CD4-positive, alpha-beta T cell treated with Interleukin-12 subunit alpha and Interleukin-12 subunit beta, for 1 hour (primary cell): ENCODE measurements at places on chromosomes 2 and 18.

GRCh38 chr18:65754121-65754520, 3.3 kb downstream of the CDH7 start:
- DNase-seq, result no peak

GRCh38 chr2:102033031-102033749, 41.4 kb downstream of the IL1R2 start:
- no peak for DNase-seq

DNA sequence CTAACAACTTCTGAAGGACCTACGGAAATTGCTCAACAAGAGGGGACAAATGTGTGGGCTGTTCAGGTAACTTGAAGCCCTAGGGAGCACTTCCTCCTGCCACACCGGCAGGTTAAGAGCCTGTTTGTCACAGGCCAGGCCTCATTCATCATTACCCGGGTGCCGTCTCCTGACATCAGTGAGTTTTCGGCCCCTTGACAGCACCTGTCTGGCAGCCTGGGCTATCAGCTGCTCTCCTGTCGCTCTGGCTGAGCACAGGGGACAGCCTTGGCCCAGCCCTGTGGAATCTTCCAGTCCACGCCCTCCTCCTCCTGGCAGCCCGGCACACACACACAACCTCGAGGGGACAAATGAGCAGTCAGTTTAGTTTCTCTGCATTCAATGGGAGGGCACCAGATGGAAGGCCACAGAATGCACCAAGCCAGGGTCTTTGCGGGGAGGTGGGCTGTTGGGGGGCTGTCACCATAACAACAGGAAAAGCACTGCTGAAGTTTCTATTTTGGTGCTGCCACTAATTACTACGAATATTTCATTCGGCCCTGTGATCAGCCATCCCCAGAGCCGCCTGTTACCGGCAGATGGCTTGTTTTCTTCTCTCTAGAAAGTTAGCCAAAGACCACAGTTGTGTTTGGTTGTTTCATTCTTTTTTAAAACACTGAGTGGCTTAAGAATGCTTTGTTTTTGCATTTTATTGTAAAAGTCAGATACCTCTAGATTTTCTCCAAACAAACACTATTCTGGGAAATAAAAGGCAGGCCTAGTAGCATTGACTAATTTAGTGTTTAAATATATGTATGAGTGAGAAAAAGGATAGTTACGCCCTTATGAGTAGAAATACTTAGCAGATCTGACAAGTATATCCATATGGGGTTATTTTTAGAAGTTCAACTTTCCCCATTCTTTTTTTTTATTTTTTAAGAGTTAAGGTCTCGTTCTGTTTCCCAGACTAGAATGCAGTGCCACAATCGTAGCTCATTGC, 189.9 kb upstream of the NDUFV2 start:
- no peak for DNase-seq

- DNase-seq, result no peak
Measured at GRCh38 chr2:168912466-168912865, 11.4 kb downstream of the G6PC2 start.

GRCh38 chr2:49359721-49360406, 205.5 kb upstream of the FSHR start:
- DNase-seq, result no peak

DNA sequence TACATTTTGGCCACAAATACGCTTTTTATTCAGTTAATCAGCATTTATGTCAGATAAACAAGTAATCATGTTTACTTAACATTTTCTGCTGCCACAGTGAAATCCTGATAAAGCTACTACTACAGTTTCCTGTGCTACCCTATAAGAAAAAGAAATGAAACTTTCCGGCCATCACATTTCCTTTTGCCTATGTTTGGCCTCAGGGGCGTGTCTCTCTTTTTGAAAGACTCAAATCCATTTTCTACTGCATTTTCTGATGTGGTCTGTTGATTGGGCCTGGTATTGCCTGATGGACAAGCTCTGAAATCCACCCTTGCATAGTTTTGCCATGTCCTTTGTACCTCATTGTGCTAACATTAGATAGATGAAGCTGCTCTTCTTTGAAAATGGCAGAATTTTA, 152.6 kb downstream of the AGPS start:
- DNase-seq, result no peak

DNA sequence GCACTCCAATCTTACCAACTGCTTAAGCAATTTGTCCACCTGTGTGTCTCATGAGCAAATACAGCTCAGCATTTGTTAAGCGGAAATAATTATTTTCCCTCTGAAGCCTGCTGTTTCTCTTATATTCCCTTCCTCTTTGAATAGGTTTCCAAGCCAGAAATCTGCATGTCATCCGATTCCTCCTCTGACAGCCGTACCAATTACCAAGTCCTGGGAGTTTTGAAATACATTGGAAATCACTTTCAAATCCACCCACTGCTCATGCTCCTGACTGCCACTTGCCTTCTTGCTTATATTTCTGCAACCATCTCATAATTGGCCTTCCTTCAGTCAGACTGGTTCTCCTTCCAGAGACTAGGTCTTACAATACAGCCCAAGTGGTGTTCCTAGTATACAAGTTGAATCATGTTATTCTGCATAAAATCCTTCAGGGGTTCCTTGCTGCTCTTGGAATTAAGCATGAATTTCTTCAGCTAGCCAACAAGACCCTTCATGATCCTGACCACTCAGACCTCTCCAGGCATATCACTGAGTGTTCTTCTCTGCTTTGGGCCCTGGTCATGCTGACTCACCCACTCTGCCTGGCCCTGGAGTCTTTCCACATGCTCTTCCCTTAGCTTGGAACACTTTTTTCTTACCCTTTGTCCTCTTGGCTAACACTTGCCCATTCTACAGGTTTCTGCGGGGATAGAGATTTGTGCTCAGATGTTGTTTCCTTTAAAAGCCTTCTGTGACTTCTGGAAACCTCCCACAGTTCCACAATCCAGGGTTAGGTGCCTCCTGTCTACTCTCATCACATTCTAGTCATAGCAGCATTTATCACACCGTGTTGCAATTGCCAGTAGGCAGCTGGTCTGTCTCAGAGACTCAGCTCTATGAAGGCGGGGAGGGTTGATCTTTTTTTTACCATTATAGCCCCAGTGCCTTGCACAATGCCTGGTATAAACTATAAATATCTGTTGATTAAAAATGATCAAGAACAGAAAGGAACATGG, 157.6 kb downstream of the ARL6IP6 start:
- DNase-seq, result no peak

GRCh38 chr2:79129804-79130203, 9.5 kb downstream of the REG1A start:
- DNase-seq, result no peak

DNA sequence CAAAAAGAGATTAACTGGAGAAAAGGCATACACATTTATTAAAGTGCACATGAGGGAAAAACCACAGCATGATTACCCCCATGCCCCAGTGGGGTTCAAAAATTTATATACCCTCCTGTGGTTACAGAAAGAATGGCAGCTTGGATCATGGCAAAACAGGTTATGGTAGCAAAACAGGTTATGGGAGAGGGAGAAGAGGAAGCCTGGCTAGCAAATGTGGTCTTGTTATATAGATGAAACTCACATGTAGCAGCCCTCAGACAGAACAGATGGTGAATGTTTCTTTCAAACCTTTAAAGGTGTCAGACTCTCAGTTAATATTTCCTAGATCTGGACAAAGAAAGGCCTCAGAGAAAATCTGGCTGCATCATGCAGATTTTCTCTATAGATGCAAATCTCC, 178.2 kb upstream of the ZC3H15 start:
- DNase-seq, result no peak
